ENCODE measurements at places on chromosomes 7 and 10. TPM values are rescaled to one million over a fixed set of nuclear protein-coding genes. Genes with fewer than 3 reads are reported as not detected.

The HNRNPH3 gene
- total RNA-seq = 1.5 TPM

The TYW1B gene
- 0.78 TPM for total RNA-seq

The PAX4 gene
- total RNA-seq = not detected

The SCIN gene
- 18.8 TPM for total RNA-seq

The WIPF3 gene
- total RNA-seq = 0.27 TPM

The PON3 gene
- not detected for total RNA-seq

The PRR15 gene
- 4.2 TPM for total RNA-seq

The IFIT1B gene
- total RNA-seq = not detected

The PRF1 gene
- not detected for total RNA-seq

The SH3PXD2A gene
- total RNA-seq = 2.8 TPM

Measured in Caki2 (cell line).